ENCODE measurements at places on chromosomes 7 and 10.

DNA sequence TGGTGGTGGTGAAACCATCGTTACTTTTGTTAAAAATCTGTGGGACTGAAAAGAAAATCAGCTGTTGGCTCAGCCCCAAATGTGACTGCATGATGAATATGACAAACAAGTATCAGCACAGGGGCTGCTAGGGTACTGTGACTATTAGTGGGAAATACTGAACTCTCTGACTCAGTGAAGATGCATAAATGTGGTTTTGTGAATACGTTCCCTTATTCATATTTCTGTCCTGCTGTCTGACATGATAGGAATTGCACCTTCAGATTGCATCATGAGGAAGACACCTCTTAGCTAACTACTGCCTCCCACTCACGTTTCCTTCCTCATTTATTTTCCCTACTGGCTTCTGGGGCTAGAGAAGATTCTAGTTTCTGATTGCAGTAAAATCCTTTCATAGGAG is 1.4 kb downstream of the CLEC5A start:
- DNase-seq: no peak

DNA sequence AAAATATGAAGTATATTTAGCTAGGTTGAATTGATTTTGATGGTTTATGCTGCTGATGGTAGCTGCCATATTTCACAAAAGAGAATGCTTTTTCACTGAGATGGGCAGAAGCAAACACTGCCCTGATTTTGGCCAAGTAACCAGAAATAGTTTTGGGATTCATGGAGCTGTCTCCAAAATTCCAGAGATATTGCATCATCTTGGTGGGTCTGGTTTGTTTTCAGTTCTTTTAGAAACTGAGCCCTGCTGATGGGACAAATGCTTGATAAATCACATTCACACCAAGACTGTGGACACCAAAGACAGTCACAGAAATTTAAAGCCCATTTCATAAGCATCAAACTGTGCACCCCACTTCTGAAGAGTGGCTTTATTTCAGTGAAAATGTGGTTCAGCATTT is 140.5 kb downstream of the BICC1 start:
- no peak for DNase-seq

DNA sequence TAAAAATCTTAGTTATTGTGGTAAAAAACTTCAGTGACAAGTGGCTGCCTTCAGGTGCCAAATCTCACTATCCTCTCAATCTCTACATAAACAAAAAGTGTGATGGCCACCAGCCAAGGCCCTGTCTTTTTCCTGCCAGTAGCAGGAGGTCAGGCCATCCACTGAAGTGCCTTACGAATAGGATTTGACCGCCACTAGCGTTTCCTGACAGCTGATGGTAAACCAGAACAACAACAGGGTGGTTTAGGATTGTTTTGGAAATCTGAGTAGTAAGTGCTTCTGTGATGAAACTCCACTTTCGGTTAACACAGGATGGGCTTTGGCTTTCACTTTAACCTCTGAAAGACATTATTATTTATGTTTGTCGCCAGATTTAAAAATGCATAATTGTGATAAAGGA is 55.7 kb upstream of the OGDHL start:
- no peak for DNase-seq

GRCh38 chr10:69486922-69487730 is 35.9 kb downstream of the TSPAN15 start:
- peak; percentile 41 for DNase-seq

DNA sequence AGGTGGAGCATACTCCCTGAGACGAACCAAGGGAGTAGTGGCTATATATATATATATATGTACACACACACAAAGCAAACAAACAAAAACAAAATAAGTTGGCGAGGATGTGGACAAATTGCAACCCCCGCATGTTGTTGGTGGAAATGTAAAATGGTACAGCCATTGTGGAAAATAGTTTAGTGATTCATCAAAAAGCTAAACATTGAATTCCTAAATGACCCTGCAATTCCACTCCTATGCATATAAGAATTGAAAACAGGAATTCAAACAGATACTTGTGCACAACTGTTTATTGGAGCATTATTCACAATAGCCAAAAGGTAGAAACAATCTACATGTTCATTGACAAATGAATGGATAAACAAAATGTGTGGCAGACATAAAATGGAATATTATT is 407.9 kb downstream of the KCNMA1 start:
- no peak for DNase-seq

DNA sequence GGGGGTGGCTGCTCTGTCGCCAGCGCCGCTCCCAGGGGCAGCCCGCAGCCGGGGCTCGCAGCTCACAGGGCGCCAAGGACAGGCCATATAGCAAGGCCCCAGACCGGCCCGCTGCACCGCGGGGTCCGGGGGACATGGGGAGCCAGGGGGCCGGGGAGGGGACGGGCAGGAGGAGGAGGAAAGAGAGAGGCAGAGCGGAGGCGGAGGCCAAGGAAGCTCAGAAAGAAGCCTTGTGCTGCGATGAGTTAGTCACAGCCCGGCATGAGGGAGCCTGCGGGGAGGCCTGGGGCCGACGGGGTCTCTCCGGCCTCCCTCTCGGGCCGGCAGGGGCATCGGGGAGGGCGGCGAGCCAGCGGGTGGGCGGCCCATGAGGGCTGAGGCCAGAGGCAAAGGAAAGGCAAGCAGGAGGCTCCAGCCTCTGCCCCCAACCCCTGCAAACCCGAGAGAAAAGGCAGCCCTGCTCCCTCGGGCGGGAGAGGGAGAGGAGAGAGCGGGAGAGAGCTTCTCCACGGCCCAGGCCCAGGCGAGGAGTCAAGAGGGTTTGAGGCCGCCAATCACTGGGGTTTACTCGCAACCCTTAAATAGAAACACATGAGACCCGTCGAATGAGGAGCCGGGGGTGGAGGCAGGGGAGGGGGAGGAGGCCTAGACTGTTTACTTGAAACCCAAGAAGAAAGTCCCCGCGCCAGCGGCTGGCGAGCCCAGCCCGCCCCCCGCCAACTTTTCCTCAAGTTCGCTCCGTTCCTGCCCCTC is 167.9 kb downstream of the NEURL1 start:
- peak; percentile 85 for DNase-seq

DNA sequence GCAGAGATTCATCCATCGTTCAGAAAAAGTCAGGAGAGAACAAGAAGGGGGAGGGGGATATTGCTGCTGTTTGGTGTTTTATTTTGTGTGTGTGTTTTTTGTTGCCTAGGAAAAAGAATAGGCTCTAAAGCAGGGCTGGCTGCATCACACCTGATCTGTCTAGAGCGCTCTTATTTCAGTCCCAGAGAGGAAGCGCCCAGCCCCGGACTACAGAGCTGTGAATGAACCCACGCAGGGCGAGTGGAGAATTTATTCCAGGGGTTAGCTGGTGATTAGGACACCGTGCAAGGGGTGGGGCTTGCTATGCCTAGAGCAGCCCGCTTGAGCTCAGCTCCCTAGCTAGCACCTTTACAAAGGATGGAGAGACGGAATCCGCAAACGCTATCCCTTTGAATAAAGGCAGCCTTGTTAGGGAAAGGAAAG is 621 bp upstream of the FAM13C start:
- DNase-seq: peak; percentile 74

- no peak for DNase-seq
Measured at GRCh38 chr7:12481722-12482121, 78.1 kb upstream of the VWDE start.

GRCh38 chr10:28179006-28179742 is 123.7 kb downstream of the MPP7 start:
- DNase-seq: no peak
